Left lung (tissue), 14 donors: ENCODE measurements at places on chromosomes 2 and 18. TPM values are rescaled to one million over a fixed set of nuclear protein-coding genes. Genes with fewer than 3 reads are reported as not detected.

DNA sequence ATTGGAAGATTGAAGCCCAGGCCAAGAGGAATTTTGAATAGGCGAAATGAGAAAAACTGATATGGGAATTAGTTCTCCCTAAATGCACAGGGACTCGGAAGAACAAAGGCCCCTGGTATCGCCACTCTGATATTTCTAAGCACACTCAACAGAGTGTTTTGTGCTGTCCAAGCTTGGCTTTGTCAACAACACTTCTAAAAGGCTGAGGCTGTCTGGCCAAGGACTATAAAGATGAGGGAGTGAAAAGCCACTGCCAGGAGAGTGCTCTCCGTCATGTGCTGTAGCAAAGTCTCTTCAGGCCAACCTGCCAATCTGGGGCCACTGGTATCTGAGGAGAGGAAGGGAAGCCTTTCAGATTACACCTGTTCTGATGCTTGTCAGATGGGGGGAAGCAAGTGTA lies 611.2 kb upstream of the PIK3C3 start:
- no peak for DNase-seq

- DNase-seq = peak; percentile 26
Measured at GRCh38 chr18:58819051-58819450, 45.6 kb upstream of the ZNF532 start.

Gene NEURL3
- total RNA-seq = 0.18 TPM

- DNase-seq = no peak
Measured at GRCh38 chr18:38427736-38428135, 862.1 kb upstream of the CELF4 start.

DNA sequence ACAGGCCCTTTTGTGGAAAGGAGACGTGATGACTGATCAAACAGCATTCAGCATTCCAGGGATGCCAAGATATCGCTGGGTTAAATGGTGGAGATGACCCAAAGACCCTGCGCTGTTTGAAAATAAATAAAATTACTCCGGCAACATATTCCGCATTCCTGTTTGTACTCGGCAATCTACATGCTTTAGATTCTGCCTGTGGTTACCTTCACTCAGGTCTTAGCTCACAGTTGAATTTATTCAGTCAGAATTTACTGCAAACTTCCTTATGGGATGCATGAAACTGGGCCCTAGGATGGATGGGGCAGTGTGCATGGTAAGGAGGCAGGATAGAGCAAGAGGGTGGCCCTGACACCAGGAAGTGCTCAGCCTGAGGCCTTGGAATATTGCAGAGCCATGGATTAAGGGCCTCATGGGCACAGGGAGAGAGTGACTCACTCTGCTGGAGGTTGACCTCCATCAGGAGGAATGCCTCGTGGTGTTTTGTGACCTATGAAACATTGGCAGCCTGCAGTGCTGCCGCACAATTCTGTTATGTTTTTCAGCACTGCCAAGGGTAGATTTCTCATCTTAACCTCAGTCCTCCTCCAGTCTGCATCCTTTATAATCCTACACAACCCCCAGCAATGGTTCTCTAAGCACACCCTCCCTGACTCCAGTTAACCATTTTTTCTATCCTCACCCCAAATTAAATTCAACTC lies 321.4 kb downstream of the IRS1 start:
- peak; percentile 37 for DNase-seq

Gene ABCA12
- total RNA-seq = 0.34 TPM

DNA sequence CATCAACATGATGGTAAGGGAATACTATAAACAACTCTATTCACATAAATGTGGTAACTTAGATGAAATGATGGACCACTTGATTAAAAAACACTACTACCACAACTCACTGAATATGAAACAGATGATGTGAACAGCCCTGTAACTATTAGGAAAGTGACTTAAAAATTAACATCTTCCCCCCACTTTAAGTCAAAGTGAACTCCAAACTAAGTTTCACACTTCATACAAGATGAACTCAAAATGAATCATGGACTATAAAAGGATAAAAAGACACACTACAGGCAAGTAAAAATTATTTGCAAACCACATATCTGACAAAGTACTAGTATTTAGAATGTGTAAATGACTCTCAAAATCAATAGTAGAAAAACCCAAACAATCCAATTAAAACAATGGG lies 71.6 kb downstream of the ZAP70 start:
- no peak for DNase-seq

DNA sequence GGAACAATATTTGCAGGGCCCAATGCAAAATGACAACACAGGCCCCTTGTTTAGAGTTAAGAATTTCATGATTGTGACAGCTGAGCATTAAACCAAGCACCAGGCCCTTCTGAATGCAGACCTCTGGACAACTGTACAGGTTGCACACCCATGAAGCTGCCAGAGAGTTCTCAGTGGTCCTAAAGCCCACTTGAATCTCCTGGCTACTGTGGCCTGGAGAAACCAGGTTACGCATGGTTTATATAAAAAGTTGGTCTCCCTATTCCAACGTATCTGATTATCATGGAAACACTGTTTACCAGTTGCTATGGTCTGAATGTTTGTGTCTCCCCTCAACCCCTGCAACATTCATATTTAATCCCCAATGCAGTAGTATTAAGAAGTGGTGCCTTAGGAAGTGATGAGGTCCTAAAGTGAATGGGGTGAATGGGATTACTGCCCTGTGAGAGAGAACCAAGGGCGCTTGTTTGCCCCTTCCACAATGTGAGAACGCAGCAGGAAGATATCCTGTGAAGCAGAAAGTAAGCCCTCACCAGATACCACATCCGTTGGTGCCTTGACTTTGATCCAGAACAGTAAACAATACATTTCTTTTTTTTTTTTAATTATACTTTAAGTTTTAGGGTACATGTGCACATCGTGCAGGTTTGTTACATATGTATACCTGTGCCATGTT lies 48.0 kb upstream of the ANXA4 start:
- no peak for DNase-seq

- no peak for DNase-seq
Measured at GRCh38 chr2:202051499-202052161, 18.0 kb downstream of the FZD7 start.

DNA sequence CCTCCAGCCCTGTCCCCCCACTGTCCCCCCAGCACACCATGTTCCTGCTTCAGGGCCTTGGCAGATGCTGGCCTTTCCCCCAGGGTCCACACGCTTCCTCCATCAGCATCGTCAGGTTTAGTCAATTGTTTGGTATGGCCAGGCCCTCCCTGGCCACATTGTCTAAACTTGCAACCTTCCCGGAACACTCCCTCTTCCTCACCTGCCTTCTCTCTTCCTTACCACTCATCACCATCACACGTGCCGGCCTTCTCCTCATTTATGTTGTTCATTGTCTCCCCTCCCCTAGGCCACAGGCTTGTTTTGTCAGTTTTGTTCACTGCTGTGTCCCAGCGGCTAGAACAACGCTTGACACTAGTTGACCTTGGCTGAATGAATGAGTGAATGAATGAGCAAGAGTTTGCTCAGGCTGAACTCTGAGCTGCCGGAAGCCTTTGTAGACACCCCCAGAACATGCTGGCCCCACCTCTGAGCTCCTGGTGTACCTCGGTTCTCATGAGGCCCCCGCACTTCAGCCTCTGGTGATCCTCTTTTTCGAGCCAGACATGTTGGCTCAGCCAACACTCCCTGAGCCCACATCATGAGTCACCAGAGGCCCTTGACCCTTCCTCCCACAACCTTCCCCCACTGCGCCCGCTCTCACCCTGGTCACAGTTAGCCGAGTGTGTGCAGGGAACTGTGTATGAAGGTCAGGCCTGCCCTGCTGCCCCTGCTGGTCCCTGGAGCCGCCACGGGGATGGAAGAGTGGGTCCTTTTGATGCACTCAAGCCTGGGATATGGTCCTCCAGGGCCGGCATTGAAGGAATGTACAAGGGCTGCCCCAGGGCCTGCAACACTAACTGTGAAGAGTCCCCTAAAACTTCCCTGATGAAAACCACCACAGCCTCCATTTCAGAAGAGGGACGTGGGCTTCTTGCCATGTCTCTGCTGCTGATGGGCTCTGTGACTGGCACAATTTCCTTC lies 57.5 kb downstream of the HS1BP3 start:
- peak; percentile 92 for DNase-seq

Gene SCG2
- total RNA-seq = 0.71 TPM

Gene CCBE1
- total RNA-seq = 16.0 TPM

DNA sequence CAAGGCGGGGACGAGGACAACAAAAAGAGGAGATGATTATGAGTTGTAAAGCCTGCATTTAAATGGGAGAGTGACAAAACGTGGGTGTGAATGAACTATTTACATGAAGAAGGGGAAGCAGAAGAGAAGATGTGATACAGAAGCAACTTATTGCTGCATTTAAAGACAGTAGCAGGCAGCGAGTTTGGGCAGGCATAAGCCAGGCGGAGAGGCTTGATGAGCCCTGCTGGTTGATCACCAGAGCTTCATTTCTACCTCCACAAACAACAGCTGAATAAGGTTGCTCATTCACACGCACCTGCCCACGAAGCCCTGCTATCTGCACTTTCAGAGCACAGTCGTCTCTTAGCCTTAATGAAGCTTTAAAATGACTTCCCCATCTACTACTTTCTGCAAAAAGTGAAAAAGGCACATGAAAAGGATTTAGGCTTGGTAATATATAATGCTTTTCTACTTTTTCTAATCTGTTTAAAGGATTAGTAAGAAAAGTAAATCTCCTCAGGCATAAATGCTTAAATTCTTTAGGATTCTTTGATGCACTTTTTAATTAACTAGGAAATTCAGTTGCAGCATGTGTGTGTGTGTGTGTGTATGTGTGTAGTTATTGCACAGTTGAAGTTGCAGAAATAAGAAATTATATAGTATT lies 3.1 kb downstream of the SLC38A11 start:
- no peak for DNase-seq
